Cortex of kidney (tissue), 1 donor: ENCODE measurements at places on chromosomes 11 and 22.

DNA sequence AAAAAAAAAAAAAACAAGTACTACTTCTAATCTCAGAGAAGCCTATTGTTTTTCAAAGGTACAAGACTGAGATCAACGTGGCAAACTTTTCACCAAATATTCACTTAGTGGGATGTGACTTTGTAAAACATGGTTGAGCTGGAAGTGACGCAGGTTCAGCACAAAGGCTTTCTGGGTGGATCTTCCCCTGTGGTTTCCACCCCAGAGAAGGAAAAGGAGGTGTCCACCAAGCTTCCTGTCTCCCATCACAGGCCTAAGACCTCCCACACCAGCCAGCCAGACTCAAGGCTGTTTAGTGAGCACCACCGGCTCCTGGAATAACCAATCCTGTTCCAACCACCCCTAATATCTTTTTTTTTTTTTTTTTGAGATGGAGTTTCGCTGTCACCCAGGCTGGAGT is 5.7 kb downstream of the TMEM184B start:
- DNase-seq = no peak

GRCh38 chr11:61498767-61499341 is 9.7 kb upstream of the LRRC10B start:
- no peak for DNase-seq

- no peak for DNase-seq
Measured at GRCh38 chr11:46912526-46913150, 5.7 kb downstream of the LRP4 start.

GRCh38 chr22:42227435-42227834 is 43.0 kb downstream of the TCF20 start:
- DNase-seq = no peak
